ENCODE measurements at places on chromosomes 11 and 22. TPM values are rescaled to one million over a fixed set of nuclear protein-coding genes. Genes with fewer than 3 reads are reported as not detected.

DNA sequence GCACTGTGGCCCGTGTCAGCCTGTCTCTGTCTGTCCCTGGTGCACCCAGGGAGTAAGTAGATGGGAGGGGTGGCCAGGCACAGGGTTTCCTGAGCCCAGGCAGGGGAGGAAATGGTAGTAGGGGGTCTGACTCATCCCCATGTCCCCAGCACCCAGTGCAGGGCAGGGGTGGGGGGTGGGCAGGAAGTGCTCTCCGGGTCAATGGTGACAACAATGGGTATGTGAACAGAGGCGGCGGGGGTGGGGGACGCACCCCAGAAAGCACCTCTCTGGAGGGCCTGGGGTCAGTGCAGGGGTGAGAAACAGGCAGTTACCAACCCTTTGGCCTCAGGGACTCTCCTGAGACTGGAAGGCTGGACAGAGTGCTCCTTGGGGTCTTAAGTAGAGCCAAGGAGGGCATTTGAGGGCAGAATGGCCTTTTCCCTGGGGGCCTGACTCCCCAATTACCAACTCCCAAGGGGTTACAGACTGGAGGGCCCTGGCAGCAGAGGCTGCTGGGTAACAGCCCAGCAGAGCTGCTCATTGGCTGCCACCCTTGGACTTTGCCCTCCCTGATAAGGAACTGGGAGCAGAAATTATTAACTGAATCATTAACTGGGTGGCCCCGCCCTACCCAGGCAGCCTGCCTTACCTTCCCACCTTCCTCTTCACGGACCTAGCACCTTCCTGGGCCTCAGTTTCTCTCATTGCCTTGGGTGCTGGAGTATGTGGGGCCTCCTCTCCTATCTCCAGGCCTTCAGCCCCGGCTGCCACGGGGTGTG is 4.2 kb downstream of the MYRF start:
- H3K27me3 ChIP-seq, result peaks cover 17% of the 10 kb centered on the region
- H3K4me3 ChIP-seq, result no peak overlapping the region
- H3K36me3 ChIP-seq, result no peaks in the 10 kb centered on the region
- peak; percentile 36 for DNase-seq
- peaks cover 14% of the 10 kb centered on the region for H3K4me1 ChIP-seq
- peak overlapping the region; percentile 45 for H3K27ac ChIP-seq

DNA sequence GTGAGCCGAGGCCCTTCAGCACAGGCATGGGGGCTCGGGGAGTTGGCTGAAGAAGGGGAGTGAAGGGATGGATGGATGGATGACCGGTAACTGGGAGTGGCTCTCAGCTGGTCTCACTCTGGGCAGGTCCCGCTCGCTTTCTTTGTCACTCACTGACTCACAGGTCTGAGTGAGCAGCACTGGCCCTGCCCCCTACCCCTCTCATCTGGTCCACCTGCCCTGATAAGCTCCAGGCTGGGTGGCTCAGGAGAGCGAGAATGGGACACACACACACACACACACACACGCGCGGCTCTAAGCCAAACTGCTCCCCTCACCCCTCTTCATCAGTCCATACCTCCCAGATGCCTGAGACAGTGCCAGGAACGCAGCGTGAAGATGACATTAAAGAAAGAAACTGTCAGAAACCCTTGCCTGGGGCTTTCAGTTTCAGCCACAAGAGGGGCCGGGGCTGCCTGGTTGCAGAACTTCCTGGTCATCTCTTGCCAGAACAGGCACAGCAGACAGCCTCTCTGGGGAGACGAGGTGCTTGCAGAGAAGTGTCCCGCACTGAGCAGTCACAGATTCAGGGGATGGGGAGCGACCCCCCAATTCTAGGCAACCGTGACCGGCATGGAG is 16.5 kb upstream of the SHISAL1 start:
- H3K27me3 ChIP-seq, result peaks cover 65% of the 10 kb centered on the region
- H3K36me3 ChIP-seq, result no peaks in the 10 kb centered on the region
- H3K4me3 ChIP-seq, result no peak overlapping the region
- DNase-seq, result peak; percentile 67

- H3K4me3 ChIP-seq, result no peak overlapping the region
- H3K27me3 ChIP-seq, result no peaks in the 10 kb centered on the region
- H3K4me1 ChIP-seq, result no peaks in the 10 kb centered on the region
- peaks cover 2% of the 10 kb centered on the region for H3K36me3 ChIP-seq
These were observed 26.6 kb upstream of the CABP7 start for GRCh38 chr22:29693161-29693560.

DNA sequence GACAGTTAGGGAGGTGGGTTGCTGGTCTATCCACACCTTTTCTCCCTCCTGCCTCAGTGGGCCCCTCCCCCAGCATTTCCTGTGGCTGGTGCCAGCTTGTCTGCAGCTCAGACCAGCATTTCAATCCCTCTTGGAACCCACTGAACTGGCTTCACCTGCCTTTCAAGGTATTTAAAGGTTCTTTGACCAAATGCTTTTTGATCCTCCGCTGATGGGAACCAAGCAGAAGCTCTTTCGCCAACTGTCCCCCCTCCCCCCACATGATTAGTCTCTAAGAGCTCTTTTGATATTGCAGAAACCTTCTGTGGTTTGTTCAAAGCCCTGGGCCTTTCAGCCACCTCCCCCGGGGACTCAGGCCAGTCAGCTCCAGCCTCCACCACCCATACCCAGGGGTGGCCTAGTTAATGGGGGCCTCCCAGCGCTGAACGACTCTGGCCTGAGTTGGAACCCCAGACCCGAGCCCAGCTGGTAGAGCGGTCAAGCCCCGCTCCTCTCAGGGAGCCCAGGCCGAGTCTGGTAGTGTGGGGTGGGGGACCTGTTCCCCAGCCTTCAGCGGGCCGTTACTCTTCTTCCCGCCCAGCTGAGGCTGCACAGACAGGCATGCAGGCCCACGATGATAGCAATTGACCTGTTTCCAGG is 6.0 kb upstream of the SYT7 start:
- H3K4me3 ChIP-seq, result no peak overlapping the region
- no peaks in the 10 kb centered on the region for H3K36me3 ChIP-seq
- peaks cover 24% of the 10 kb centered on the region for H3K27me3 ChIP-seq
- H3K27ac ChIP-seq, result no peak overlapping the region
- peaks cover 9% of the 10 kb centered on the region for H3K4me1 ChIP-seq

- no peaks in the 10 kb centered on the region for H3K4me1 ChIP-seq
- H3K27me3 ChIP-seq, result peaks cover 13% of the 10 kb centered on the region
- H3K4me3 ChIP-seq, result no peak overlapping the region
- H3K36me3 ChIP-seq, result no peaks in the 10 kb centered on the region
- DNase-seq, result no peak
These were observed 12.4 kb downstream of the PIWIL3 start for GRCh38 chr22:24761888-24762675.

Gene GAL3ST3
- total RNA-seq, result 0.95 TPM

Gene OR10G6
- not detected for total RNA-seq

Gene MMP10
- not detected for total RNA-seq

DNA sequence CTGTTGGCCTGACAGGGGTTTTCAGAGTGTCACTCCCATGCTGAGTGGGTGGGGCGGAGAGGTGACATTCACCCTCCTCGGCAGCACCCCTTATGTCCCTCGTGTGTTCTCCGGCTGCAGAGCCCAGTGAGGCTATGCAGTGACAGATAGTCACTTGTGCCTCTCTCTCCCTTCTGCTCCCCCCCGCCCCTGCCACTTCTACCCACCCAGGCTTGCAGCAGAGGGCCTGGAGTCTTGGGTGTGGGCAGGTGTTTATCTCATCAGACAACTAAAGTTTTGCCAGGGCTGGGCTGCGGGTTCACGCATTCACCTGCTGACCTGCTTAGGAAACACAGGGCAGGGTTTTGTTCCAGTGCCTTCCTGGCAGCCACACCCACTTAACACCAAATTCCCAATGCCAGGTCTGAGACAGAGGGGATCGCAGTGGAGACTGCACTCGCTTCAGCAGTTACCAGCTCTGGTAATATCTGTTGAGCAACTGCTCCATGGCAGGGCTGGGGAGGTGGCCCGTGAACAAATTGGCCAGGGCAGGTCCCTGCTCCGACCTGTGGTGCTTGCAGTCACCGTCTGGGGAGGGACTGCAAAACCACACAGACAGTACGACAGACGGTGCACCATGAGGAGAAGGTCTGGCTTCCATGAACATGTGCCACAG is 50.5 kb upstream of the ADA2 start:
- H3K27me3 ChIP-seq, result no peaks in the 10 kb centered on the region
- H3K4me1 ChIP-seq, result peaks cover 31% of the 10 kb centered on the region
- H3K4me3 ChIP-seq, result no peak overlapping the region
- no peaks in the 10 kb centered on the region for H3K36me3 ChIP-seq
- no peak for DNase-seq

- H3K27ac ChIP-seq, result no peak overlapping the region
- H3K4me1 ChIP-seq, result peaks cover 37% of the 10 kb centered on the region
- no peak overlapping the region for H3K4me3 ChIP-seq
These were observed 5.2 kb downstream of the NUMA1 start for GRCh38 chr11:72075109-72075508.

All from activated naive CD8-positive, alpha-beta T cell treated with anti-CD3 and anti-CD28 coated beads for 36 hours (primary cell).